ENCODE measurements at places on chromosomes 1 and 21.

DNA sequence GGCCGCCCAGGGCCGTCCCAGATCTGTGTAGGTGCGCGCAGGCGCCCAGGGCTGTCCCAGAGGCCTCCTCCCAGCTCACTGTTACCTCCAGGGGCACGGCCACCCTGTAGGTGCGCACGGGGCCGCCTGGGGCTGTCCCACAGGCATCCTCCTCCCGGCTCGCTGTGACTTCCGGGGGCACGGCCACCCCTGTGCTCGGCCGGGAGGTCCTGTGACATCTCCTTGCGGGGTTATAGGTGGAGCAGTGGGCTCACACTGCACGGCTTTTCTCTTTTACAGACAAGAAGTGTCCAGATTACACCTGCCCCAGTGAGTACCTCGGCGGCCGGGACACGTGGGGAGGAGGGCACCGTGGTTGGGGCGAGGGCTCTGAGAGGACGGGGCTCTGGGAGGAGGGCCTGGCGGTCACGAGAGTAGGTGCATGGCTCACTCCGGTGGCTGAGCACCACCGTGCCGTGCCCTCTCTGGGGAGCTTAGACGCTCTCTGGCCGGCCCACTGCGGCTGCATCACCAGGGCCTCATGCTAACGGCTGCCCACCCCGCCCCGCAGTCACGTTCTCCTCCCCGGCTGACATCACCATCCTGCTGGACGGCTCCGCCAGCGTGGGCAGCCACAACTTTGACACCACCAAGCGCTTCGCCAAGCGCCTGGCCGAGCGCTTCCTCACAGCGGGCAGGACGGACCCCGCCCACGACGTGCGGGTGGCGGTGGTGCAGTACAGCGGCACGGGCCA, 21.4 kb downstream of the COL6A1 start:
- no peak for DNase-seq

DNA sequence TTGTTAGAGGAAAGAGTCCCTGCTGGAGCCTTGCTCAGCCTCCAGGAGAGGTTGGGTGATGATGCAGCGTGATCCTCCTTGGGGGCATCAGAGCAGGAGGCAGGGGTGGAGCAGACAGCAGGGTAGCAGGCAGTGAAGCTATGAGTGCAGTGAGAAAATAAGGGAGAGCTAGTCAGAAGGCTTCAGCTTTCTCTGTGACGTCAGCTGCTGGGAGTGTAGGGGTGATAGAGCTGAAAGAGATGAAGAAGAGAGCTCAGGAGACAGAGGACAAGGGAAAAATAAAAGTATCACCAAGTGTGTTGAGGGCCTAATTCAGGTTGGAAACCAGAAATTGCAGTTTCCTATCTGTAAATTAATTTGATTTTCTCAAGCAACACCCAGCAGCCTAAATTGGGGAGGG, 2.2 kb upstream of the ADAM30 start:
- DNase-seq = no peak

GRCh38 chr1:18581420-18581880, 49.2 kb upstream of the PAX7 start:
- no peak for DNase-seq

GRCh38 chr1:47337350-47337749, 3.8 kb downstream of the CMPK1 start:
- DNase-seq = no peak

GRCh38 chr21:43712268-43712942, 6.5 kb upstream of the PDXK start:
- DNase-seq = no peak

- DNase-seq = no peak
Observed at GRCh38 chr1:99619583-99619982, 26.3 kb upstream of the PALMD start.

DNA sequence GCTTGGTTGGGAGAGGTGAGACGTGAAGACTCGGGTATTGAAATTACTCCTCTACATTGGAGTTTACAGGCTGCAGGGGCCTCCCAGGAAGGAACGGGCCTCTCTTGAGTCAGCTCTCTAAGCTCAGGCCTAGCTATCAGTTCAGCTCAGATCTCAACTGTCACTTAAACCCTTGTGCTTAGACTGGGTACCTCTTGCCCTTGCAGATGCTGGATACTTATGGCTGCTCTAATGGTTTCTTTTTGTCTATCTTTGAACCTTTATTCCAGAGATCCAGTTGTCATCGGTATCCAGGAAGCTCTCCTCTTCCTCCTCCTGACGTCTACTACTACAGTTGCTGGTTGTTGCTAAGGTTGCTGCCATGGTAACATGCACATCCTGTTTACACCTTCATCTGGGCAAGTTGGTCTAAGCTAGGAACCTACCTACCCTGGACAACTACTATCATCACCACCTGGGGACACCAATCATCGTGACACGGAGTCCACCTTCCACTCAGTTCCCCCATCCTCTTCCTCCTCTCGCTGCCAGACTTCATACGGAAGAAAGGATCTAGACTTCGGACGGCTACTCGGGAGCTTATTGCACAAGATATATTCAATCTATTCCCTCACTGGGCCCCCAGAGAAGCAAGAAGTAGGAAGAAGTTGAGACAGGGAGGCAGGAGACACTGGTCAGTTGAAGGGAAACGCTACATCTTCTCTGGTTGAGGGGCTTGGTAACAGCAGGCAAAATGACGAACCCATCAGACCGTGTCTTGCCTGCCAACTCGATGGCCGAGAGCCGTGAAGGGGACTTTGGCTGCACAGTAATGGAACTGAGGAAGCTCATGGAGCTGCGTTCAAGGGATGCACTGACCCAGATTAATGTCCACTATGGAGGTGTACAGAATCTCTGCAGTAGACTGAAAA, 56.1 kb downstream of the ATP2B4 start:
- no peak for DNase-seq

- no peak for DNase-seq
Observed at GRCh38 chr1:150484861-150485260, 2.4 kb upstream of the TARS2 start.

DNA sequence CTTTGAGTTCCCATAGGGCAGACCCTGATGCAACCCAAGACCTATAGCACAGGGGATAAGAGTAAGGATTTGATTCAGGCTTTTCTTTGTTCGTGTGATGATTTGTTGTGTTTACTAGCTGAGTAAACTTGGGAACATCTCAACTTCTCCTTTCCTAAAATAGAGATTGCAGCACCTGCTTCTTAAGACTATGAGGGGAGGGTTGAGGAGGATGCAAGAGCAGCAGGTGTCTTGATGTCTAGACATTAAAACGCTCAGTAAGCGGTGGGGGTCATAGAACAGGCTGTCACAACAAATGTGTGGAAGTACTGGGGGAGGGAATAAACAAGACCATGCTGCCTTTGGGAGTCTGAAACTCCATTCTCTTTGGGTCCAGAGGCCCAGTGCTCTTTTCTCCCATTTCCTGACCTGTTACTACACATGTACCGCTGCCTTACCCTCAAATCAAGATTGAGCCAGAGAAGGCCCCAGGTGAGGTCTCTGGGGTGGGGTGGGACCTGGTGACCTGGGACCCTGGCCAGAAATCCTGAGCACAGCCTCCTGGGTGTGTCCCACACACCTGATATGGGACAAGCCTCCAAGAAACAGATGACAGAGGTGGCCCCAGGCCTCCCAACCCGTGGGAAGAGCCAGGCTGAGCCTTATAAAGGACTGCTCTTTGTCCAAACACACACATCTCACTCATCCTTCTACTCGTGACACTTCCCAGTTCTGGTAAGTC, at the start of gene S100A7A:
TSS of gene S100A7A (plus strand) at position 671 of the 721 bp plus-strand sequence. CDS start 1,563 bp downstream, outside the sequence.
- no peak for DNase-seq

DNA sequence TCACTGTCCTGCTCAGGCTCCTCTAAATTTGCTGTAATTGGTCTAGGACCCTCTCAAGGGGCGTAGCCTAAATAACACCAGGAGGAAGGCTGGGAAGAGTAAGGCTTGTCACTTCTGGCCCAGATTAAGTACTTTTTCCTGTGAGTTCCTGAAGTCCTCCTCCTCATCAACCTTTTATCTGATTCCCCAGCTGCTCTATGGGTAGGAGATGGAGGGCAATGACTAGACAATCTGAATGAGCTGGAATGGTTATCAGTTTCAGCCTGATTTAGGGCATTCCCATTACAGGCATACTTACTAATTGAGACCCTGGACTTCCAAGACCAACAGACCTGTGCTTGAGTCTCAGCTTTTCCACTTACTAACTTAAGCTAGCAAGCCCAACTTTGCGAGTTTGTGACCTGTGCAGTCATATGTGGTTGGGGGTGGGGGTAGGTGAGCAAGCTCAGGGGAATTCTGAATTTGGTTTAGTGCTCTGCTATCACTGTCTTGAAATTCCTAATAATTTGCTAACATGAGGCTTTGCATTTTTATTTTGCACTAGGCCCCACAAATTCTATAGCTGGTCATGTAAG, 18.0 kb upstream of the FGGY start:
- DNase-seq = no peak

DNA sequence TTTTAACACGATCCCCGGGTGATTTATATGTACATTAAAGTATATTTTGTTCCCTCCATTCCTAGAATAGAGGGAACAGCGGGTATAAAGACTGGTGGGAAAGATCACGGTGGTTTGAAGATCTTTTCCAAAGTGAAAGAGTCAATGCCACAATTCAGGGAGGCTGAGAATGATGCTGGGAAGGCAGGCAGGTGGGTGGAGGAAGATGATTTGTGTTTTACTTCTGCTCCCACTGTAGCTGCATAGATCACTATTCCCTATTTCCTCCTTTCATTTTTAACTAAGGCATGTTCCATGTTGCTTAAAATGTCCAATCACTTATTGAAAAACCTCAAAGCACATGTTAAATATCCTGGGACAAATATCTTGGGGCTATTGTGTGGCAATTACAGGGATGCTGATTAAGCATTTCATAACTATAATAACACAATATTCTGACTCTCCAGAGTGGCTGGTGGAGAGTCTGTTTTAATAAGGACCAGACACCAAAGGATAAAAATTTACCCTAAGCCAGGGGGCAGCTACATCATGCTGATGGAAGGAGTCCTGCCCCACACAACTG, 8.4 kb upstream of the LYST start:
- no peak for DNase-seq

DNA sequence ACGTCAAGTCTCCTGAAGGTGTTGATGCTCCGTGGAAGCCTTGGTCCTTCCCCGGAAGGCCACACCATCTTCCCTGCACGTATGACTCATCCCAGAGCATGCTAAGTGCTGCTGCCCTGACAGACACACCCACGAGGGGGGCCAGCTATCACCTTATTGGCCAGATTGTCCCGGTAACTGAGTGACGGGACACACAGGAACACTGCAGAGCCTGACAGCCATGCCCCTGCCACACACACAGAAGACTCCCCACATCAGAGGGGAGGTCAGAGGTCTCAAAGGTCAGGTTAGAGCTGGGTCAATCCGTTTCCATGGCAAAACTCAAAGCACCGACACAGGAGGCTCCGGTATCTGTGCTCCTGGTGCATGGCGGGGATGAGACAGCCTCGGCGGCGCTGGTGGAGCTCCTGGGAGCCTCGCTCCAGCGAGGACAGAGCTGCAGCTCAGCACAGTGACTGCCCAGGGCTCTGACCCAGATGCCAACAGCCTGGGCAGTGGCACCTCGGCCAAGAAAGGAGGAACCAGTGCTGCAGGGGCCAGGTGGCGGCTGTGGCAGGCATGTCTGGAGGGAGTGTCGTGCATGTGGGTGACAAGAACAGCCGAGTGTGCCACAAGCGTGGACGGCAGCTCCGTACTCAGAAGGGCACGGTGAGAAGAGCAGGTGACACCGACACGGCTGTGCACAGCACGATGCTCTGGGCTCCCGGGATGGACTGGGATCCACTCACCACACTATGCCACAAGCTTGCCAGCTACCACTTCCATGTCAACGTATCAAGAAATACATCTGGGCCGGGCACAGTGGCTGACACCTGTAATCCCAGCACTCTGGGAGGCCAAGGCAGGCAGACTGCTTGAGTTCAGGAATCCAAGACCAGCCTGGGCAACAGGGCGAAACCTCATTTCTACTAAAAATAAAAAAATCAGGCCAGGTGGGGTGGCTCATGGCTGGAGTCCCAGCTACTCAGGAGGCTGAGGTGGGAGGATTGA, 14.8 kb upstream of the TMEM240 start:
- peak; percentile 70 for DNase-seq

GRCh38 chr1:164565357-164565756, 6.4 kb downstream of the PBX1 start:
- DNase-seq = no peak

- no peak for DNase-seq
Observed at GRCh38 chr1:181416268-181416860, 67.0 kb upstream of the CACNA1E start.

DNA sequence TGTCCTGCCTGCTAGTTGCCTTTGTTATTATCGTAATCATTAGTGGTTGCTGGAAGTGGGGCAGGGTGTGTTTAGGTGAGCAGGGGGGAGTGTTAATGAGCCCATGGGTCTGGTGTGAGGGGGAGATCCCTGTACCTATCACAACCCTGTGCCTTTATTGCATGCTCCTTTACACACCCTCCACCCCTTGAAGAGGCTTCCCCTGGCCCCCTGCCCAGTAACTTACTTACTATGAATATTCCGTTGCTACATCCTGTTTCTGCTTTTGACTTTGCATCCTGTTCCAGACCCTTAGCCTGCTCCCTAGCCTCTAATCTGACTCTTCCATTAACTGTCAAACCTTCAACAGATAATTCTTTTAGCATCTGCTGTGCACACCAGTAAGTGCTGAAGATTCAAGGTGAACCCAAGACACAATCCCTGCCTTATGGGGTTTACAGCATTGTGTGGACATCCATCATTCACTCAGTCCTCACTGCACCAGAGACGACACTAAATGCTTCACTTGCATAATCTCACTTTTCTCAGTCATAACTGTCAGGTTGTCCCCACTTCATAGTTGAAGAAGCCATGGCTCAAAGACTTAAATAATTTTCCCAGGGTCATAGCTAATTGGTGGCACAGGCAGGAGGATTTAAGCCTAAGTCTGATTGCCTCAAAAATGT, 47.9 kb downstream of the CDC7 start:
- no peak for DNase-seq

GRCh38 chr1:62981434-62981833, 197.5 kb downstream of the ATG4C start:
- no peak for DNase-seq

DNA sequence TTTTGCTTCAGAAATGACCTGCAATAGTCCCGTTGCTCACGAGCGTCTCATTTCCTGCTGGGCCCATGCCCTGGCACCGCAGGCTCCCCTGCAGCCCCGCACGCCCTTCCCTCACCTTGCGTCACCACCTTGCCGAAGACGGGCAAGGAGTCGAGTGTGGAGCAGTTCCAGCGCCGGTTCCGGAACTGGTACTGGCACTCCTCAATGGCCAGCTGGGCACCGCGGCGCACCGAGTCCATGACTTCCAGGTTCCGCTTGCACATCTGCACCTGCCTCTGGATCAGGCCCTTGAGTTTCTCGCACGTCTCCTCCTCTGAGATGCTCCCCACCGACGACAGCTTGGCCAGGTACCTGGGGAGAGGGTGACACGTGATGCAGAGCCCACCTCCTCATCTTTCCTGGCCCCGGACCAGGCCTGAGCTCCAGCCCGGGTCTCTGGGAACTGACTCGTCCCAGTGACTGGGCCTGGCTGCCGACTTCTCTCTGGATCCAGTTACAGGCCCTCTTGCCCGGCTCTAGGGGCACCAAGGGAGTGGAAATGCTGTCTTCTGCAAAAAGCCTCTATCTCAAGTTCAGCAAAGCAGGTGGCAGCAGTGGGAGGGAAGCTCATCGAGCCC, 13.3 kb downstream of the WNT4 start:
- no peak for DNase-seq

- DNase-seq = no peak
Observed at GRCh38 chr21:40294345-40294744, 427.1 kb downstream of the PCP4 start.

Measured in foreskin fibroblast (primary cell).